ENCODE measurements at places on chromosomes 4 and X.

DNA sequence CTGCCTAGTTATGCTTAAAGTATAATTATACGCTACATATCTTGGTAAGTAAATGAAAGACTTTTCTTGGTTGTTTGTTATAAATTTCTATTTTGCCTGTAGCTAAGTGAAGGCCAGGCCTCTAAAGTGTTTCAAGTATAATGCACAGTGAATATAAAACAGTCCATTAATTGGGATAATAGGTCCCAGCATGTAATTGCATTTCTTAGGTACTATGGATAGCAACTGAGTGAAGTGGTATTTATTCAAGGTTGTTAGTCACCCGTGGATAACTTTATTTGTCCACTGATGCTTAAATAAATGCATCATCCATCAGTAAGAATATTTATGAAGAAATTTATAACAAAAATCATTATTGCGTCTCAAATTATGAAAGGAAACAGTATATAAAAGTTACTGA is 59.1 kb downstream of the TEX13C start:
- DNase-seq, result no peak
- H3K27me3 ChIP-seq, result 0 out of 2 replicates have a peak, but pooled peaks cover 4% of the 10 kb centered on the region
- no peak overlapping the region for H3K27ac ChIP-seq

DNA sequence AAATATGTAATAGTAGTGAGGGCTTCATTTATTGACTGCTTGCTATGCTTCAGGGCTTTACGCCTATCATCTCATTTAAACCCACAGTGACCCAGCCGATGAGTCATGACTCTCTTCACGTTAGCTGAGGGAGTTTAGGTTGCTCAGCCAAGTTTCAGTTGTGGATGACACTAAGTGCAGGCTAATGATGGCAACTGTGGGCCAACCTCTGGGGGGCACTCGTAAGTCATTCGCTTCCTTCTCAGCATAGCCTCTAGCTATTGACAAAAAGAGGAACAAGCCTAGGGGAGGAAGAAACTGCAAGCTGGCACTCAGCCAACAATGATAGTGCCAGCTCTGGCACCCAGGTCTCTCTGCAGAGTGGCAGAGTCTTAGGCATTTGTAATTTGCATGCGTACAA is 325.0 kb downstream of the ARHGAP10 start:
- peaks cover 31% of the 10 kb centered on the region for H3K4me1 ChIP-seq
- H3K36me3 ChIP-seq, result no peaks in the 10 kb centered on the region
- H3K27ac ChIP-seq, result no peak overlapping the region
- peak; percentile 49 for DNase-seq

- no peaks in the 10 kb centered on the region for H3K27me3 ChIP-seq
- H3K4me1 ChIP-seq, result 0 out of 2 replicates have a peak, but pooled peaks cover 8% of the 10 kb centered on the region
- no peak overlapping the region for H3K27ac ChIP-seq
- H3K4me3 ChIP-seq, result no peak overlapping the region
These were observed 195.0 kb upstream of the GATB start for GRCh38 chr4:151955721-151956380.

DNA sequence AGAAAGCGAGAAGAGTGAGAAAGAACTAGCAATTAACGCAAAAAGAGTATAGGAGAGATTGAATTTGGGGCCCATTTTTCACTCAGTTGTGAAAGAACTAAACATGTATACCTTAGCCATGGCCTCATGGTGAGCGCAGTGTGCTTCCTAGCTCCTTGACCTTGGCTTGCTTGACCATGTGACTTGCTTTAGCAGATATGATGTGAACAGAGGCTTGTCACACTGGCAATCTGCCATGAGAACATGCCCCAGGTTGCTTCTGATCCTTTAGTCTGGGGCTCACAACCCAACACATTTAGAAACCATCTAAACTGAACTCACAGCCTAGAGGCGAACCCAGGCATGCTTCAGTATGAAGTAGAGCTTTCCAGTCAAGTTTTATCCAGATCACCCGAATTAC is 260.1 kb upstream of the FTHL17 start:
- no peaks in the 10 kb centered on the region for H3K4me1 ChIP-seq
- H3K27me3 ChIP-seq, result no peaks in the 10 kb centered on the region
- H3K27ac ChIP-seq, result no peak overlapping the region
- DNase-seq, result no peak

GRCh38 chr4:128862608-128863311 is 53.3 kb downstream of the JADE1 start:
- no peak overlapping the region for H3K4me3 ChIP-seq
- peaks cover 32% of the 10 kb centered on the region for H3K4me1 ChIP-seq
- peak overlapping the region; percentile 89 for H3K27ac ChIP-seq
- peaks cover 94% of the 10 kb centered on the region for H3K36me3 ChIP-seq
- DNase-seq, result no peak
- H3K27me3 ChIP-seq, result no peaks in the 10 kb centered on the region
